Stimulated activated CD8-positive, alpha-beta memory T cell treated with anti-CD3 and anti-CD28 coated beads, Interleukin-15, amount 100 ng/mL, for 4 hours (primary cell): ENCODE measurements at places on chromosomes 13 and 19.

GRCh38 chr13:105602956-105603670 lies 932.3 kb downstream of the EFNB2 start:
- no peak for DNase-seq

DNA sequence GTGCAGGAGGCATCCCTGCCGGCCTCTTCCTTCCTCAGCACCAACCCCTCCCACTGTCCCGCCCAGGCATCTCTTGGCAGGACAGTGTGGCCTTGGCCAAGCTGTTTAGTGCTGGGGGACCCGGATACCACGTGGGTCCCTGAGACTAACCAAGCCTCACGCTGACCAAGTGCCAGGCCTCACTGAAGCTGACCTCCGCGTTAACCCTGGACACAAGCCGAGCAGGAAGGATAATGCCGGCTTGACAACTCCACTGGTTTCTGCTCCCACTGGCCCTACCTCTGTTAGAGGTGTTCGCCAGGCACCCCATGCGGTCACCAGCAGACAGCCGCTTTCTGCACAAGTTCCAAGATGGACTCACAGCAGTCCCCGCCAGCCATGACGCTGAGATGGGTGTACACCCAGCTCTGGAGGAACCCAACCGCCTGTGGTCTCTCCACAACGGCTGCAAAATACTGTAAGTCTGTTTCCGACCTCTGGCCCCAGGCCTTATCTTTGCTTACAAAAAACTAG lies 12.4 kb downstream of the GRTP1 start:
- no peak for DNase-seq

DNA sequence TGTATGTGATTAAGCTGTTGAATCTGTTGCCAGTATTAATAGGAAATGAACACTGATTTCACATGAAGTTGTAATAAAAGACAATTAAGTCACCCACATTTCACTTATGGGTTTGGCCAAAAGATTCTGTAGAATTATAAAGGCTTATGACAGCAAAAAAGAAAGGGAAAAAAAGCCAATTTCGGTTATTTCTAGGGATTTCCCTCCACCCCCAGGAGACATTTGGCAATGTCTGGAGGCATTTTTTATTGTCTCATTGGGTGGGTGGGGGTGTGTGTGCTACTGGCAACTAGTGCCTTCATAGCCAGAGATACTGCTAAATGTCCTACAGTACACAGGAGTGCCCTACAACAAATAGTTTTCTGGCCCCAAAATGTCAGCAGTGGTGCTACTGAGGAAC lies 175.7 kb downstream of the LMO7 start:
- no peak for DNase-seq

- DNase-seq, result no peak
Observed at GRCh38 chr13:112899281-112900225, 69.5 kb upstream of the MCF2L start.

GRCh38 chr19:13819238-13819637 lies 24.0 kb downstream of the ZSWIM4 start:
- no peak for DNase-seq

DNA sequence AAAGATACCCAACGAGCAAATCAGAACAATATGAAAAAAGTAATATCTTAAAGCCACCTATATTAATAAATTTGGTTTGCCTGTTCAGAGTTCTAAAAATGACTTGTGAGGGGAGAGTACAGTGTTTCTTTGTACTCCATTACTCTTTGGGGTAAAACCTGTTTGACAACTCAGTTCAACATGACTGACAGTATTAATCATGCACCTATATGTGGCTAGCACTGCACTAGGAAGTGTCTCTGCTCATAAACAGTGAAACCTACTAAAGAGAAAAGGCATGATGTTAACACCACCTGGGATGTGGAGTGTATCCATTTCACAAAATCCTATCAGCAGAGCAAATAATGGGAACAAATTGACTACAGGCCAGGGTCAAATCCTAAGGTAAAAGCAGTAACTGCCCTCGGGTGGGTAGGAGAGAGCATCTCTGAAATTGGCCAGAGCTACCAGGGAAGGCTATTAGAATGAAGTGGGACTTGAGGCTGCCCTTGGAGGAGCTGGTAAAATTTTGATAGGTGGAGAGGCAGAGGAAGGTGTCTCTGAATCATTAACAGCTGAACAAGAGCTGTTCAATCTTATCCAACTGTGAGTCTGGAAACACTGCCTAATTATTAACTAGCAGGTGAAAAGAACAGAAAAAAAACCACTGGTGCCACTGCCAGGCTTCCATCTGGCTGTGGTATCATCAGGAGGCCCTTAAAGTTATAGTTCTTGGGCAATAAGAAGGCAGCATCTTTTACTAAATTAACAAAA lies 365.1 kb downstream of the DNAJC15 start:
- no peak for DNase-seq

DNA sequence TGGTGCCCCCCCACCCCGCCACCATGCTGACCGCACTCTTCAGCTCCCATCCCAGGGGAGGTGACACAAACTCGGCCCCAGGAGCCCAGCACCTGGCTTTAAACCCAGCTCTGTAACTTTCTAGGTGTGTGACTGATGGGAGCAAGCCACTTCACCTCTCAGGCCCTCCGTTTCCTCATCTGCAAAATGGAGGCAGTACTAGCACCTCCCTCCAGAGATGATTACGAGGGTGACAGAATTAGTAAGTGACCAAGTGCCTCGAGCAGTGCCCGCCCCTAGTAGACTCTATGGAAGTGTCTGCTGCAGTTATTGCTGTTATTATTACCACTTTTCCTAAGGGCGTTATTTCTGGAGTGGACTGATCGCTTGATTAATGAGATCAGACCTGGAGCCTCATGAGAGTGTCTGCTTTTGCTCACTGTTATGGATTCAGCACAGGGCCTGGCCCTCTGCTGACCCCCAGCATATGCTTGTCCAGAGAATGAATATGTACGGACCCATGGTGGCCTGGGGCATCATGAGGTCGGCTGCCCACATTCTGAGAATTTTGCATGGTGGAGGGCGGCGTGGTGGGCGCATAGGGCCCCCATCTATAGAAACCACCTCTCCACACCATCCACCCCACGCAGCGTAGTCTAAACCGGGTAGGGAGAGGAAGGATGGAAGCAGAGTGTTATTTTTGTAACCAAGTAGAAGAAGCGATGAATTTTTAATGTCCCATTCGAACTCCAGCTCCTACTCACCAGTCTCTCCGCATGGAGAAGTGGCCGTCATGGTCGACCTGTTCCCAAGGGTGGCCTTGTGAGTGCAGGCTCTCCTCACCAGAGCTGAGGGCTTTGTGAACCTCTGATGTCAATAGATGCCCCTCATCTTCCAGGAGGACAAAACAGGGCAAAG lies 48.2 kb downstream of the CAPN12 start:
- no peak for DNase-seq

- no peak for DNase-seq
Observed at GRCh38 chr13:108455320-108455719, 174.1 kb upstream of the MYO16 start.

DNA sequence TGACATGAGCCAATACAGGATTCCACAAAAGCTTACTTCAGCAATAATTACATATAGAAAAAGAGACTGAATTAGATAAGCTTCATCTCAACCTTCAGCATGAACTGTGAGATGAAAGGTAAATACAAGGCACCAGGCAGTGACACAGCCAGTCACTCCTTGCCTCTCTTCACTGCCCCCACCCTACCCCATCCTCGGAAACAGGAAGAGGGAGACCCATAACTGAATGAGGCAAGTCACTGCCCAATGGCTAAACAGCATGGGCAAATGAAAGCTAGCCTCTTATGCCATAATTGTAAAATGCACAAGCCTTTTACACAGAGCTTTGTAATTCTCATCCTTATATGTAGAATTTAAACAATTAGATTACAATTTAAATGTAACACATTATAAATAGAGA lies 1.7 kb downstream of the ZNF160 start:
- DNase-seq, result no peak

DNA sequence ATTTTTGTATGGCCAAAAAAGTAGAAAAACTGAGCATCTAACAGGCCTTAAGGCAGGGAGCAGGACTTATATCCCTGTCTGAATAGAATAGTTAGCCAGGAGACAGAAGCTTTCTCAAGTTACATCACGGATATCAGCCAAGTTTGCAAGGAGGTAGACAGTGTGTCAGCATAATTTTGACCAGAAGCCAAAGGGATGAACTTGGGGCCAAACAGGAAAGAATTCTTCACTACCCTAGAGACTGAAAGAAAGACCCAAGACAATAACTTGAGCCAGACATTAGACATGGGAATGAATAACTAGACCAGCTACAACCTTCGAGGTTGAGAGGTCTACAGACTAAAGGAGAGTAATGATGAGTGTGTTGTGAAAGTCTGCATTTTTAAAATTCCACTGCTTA lies 48.1 kb upstream of the PCDH9 start:
- DNase-seq, result no peak

GRCh38 chr13:96769874-96770273 lies 224.4 kb downstream of the OXGR1 start:
- no peak for DNase-seq

DNA sequence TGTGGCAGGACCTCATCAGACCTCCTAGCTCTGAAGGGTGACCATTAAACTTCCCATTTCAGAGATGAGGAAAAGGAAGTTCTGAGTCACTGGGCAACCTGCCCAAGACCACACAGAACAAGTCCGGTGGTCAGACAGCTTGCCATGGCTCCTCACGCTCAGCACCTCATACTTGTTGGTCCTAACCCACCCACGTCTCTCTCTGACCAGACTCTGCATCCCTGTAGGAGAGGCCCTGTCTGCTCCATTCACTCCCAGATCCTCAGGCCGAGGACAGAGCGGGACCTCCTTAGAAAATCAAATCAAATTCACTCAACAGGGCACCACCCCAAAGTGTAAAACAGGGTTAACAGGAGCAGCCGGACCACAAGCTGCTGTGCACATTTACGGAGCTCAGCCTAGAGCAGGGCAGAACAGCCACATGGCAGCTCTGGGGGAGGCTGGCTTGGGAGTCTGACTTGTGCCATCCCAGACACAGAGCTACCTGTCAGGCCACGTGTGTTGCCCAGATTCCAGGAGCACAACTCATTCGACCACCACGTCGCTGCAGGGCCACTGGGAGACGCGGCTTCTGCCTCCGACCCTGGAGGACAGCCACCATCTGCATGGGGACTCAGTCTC lies 1.7 kb downstream of the MIER2 start:
- no peak for DNase-seq

DNA sequence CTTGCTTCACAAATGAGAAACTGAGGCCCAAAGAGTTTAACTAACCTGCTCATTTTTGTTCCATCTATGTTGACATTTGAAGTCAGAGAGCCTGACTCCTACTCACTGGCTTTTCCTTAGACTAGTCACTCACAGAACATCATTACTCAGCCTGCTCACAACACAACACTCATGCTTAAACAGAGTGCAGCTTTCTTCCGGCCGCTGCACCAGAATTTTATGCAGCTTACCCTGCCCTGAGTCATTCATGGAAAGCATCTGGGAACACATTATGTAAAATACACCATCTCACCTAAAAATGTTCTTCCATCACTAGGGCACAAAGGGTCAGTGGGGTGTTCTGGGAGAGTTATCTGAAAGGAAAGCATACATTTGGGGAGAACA lies 303.4 kb downstream of the SPRY2 start:
- DNase-seq, result no peak

DNA sequence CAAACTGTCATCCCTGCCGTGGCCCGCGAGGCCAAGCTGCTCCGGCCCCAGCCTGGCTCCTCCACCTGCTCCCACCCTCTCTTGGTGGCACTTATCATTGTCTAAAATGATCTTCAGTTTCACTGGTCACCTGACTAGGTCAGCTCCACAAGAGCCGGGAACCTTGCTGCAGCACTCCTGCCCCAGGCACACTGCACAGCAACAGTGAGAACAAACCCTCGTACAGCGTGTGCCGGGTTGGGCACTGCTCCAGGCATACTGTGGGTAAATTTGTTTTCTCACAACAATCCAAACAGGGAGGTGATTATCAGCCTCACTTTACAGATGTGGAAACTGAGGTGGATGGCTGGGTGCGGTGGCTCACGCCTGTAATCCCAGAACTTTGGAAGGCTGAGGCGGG lies 8.9 kb downstream of the DEDD2 start:
- no peak for DNase-seq

GRCh38 chr13:99033814-99034213 lies 56.0 kb upstream of the DOCK9 start:
- no peak for DNase-seq

DNA sequence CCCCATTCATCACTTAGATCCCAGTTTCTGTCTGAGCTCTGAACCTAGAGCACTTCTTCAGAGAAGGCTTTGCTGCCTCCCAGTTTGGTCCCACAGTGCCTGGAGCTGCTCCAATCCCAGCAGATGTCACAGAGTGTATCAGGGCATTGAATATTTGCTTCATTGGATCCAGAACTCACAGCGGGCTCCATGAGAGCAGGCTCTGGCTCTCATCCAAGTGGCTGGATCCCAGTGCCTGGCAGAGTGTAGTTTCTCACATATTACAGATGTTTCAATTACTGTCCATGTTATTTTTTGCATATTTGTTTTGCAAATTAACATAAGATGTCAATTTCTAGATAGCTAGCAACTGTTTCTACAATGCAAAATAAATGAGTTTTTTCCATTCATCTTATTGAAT lies 50.6 kb downstream of the MYO16 start:
- DNase-seq, result no peak

- no peak for DNase-seq
Observed at GRCh38 chr19:16258440-16258903, 60.8 kb downstream of the AP1M1 start.

DNA sequence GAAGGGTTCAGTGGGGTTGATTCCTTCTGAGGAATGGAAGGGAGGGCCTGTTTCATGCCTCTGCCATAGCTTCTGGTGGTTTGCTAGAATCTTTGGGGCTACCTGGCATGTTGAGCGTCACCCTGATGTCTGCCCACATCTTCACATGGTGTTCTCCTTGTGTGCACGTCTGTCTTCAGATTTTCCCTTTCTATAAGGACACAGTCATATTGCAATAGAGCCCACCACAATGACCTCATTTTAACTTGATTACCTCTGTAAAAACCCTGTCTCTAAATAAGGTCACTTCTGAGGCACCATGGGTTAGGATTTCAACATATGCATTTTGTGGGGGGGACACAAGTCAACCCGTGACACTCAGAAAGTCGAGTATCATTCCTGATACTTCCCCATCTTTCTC lies 257.9 kb downstream of the COG6 start:
- no peak for DNase-seq

DNA sequence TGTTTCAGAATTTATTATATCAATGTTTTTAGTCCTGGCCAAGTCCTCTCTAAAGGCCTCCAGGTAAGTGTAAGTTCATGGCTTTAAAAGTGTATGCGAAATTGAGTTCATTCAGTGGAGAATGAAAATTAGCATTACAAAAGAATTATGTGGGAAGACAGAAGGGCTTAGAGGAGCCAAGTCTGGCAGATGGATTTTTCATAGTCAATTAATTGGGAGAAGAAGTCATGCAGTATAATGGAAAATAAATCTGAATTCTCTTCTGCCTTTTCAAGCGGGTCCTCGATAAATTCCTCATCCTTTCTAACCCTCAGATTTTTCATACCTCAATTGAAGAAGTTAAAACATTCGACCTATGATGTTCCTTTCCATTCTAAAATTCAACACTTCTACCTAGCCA lies 394.2 kb downstream of the ITGBL1 start:
- no peak for DNase-seq

- no peak for DNase-seq
Observed at GRCh38 chr13:52003541-52003940, 7.7 kb downstream of the ATP7B start.
